ENCODE measurements at places on chromosomes 5 and 9.

DNA sequence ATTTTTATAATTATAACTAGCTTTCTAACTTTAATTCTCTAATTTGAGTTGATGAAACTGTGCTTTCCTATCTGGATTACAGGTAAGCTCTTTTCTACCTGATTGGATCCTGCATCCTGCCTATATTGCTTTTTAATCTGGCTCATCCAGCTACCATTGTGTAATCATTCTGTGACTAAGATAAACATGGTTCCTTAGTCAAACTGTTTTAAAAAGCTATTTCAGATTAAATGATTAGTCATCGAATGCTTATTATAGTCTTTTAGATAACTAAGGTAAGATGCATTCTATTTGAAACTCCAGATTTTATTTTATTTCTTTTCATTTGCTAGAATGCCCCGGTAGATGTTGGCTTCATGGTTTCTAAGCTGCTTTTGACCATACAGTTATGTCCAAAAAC lies 50.7 kb downstream of the ICE1 start:
- no peak for DNase-seq

GRCh38 chr5:168215646-168216045 lies 75.8 kb upstream of the WWC1 start:
- DNase-seq, result no peak

DNA sequence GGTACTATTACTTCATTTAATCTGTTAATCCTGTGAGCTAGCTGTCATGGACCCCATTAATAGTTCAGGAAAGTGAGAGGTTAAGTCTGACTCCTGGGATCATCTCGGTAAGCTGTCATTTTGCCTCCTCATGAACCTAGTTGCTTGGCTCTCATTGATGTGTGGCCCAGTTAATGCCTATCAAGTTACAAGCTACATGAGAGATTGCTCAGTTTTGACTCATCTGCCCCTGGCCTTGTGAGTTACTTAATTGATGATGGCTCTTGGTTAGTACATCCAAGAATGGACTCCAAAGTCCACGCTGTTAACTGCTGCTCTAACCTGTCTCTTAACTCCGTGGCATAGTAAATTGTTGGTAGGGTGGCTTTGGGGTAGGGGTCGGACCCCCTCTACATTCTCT lies 23.9 kb downstream of the LARP1 start:
- DNase-seq, result no peak

DNA sequence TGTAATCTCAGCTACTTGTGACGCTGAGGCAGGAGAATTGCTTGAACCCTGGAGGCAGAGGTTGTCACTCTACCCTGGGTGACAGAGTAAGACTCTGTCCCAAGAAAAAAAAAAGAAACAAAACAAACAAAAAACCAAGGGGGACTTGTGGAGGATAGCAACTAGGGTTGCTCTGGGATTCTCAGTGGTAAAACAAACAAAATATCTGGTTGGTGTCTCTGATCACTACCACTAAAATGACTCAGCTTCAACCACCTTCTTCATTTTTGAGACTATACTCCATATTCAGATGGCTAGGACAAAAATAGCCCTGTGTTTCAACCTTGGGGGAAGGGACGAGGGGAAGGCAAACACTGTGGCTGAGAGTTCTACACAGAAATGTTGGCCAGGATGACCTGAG lies 110.3 kb downstream of the ARRDC3 start:
- no peak for DNase-seq

DNA sequence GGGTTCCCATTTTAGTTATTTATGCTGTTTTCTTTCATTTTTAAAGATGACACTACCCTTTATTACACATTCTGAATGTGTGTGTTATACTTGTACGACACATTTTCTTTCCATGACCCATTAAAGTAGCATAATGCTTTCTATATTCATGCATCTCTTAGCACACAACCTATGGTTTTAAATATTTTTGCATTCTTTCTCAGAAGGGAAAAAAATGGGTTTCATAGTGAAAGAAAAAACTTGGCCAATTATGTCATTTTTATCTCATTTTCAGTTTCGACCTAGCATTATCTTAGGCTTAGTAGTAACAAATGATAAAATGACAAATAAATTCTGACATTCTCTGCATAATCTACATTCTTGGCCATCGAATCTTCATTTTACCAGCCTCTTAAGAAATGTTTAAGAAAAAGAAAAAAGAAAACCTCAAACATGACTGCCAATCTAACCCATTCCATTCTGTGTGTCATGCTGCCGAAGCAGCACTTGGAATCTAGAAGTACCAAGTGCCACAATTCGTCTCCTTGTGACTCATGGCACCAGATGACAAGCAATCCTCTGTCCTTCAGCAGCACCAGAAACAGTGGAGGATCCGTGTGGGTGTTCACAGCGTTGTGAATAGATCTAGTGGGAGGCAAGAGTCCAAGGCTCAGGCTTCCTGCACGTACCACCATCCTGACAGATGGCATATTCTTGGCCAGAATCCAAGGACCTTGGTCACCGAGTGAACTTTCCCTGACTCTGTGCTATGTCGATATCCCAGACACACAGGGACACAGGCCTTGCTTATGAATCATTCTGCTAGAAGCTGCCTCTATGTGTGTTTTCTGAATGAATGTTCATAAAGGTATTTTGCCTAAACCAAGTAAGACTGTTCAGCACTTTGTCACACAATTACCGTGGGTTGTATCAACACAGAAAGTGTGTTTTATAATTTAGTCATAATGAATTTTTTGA lies 502.7 kb downstream of the NR2F1-AS1 start:
- no peak for DNase-seq

DNA sequence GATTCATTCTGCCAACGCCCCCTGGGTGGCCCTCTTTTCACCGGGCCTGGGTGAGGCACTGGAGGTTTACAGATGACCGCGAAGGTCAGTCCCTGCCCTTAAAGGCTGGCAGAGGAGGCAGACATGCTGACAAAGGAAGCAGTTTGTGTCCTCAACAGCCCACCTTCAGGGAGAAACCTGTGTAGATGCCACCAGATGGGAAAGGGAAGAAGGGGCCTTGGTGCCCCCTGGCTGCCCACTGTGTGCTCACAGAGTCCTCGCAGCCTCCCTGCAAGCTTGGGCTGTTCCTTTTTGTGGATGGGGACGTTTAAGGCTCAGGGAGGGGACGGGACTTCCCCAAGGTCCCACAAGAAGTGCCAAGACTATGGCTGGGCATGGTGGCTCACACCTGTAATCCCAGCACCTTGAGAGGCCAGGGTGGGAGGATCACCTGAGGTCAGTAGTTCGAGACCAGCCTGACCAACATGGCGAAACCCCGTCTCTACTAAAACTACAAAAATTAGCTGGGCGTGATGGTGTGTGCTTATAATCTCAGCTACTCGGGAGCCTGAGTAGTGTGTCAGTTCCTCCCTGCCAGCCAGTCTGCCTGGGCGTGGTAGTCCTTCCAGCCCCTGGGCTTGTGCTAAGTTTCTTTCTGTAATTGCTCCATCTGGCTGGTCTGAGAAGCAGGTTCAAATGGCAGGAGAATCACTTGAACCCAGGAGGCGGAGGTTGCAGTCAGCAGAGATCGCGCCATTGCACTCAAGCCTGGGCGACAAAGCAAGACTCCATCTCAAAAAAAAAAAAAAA lies 36.2 kb downstream of the NEK6 start:
- no peak for DNase-seq

GRCh38 chr5:17396247-17396646 lies 101.8 kb upstream of the TAF11L2 start:
- DNase-seq, result no peak

GRCh38 chr5:142836048-142836447 lies 65.9 kb downstream of the ARHGAP26 start:
- DNase-seq, result no peak

DNA sequence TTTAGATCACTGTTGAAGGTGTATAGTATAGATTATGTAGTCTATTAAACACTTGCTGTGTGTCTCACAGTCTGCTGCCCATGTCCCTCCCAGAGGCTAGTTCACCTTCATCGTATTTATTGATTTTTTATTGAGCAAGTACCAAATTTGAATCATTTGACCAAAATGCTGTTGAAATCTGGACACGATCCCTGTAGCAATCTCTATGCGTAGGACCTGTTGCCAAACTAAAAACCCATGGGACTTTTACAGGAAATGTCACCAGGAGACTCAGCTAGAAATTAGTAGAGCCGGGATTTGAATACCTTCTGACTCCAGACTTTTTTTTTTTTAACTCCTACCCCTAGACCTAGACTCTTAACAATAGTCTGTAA lies 17.5 kb downstream of the SLC31A1 start:
- no peak for DNase-seq

DNA sequence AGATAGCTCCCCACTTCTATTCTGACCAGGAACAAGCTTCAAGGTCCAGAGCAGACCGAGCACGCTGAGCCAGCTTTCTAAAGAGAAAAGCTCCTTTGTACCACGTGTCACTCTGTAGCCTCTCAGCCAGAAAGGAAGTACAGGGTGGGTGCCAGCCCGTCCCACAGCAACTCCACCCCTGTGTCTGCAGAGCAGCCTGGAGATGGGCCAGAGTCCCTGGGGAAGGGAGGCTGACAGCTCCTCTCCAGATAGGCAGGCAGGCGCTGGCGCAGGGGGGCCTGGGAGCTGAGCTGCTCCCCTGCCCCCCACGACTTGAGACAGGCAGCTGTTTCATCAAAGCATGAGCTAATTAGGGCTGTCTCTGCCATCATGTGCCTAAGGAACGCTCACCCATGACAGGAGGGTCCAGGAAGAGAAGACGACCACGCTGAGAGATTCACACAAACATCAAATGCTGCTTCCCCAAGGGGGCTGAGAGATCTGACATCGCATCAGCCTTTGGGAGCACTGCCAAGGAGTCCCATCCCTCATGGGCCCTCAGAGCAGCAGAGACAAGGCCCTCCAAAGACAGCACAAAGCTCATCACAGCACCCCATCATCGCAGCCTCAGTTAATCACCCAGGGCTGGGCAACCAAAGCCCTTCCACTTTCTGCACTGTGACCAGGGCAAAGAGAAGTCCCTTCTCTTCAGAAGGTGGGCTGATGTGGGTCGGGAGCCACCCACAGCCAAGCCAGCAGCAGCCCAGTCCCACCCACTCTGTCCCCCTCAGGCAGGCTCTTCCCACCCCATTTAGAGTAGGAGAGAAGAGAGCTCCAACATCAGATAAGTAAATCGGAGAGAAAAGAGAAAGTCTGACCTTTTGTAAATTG lies 78.5 kb upstream of the LRRTM2 start:
- DNase-seq, result no peak

- no peak for DNase-seq
Observed at GRCh38 chr5:10214041-10214440, 35.6 kb downstream of the ATPSCKMT start.

DNA sequence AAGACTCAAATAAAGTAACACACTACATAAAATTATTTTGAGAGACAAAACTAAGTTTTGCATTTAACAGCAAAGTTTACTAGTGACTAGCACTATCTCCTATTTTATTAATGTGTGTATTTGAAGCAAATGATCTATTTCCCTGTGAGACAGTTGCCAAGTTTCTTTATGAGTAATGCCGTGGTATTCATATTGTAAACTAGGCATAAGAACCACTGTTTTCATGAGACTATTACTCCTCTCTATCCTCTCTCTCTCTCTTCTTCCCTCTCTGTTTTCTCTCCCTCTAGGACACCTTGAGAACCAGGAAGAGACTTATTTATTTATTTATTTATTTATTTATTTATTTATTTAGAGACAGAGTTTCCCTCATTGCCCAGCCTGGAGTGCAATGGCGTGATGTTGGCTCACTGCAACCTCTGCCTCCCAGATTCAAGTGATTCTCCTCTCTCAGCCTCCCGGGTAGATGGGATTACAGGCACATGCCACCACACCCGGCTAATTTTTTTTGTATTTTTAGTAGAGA lies 61.1 kb downstream of the MLANA start:
- DNase-seq, result no peak

- no peak for DNase-seq
Observed at GRCh38 chr5:76111477-76112174, 28.4 kb downstream of the SV2C start.

DNA sequence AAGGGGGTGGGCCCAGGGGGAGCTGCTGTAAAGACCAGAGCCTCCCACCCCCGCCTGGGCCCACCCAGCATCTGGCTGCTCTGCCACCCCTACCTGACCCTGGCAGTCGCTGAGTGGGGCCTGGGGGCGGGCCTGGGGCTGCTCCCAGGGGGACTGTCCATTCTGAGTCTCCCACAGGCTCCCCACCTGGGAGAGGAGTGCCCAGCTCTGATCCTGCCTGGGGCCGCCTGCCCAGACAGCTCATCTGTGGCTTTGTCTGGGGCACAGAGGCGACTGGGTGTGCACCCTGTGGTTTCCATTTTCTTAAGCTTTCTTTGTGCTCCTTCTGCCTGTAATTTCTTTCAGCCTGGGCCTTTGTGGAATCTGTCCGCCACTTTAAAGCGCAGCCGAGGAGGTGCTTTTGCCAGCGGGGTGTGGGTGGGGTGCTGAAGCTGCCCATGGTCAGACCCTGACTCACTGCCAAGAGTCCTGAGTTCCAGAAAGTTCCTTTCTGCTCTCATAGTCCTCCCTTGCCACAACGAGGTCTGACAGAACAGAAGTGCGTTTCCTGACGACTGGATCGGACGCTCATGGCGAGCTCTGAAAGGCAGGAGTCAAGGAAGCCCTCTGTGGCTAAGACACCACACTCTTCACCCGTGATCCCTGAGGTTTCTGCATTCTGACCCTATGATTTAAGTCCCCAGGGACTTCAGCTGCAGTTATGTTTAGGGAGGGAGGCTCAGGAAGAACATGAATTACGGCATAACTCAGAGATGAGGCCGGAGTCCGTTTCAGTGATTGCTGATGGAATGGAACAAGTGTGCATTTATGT lies 225.0 kb downstream of the FANCC start:
- DNase-seq, result no peak

DNA sequence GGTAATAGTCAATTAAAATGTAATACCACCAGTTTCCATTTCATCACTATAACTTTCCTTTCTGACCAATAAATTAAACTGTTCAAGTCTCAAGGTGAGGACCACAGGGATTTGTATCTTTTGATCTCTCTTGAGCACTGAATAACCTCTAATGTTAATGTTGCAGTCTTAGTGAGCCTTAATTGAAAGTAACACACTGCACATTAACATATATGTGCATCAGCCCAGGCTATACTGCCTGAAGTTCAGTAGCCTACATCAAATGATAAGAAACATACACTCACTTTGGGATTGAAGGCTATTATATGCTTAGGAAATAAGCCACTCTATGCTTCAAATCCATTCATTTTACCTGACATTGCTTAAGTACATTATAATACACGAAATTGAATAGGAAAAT lies 311.0 kb upstream of the DAP start:
- no peak for DNase-seq

- DNase-seq, result no peak
Observed at GRCh38 chr5:71882826-71883741, 164.0 kb downstream of the CARTPT start.

DNA sequence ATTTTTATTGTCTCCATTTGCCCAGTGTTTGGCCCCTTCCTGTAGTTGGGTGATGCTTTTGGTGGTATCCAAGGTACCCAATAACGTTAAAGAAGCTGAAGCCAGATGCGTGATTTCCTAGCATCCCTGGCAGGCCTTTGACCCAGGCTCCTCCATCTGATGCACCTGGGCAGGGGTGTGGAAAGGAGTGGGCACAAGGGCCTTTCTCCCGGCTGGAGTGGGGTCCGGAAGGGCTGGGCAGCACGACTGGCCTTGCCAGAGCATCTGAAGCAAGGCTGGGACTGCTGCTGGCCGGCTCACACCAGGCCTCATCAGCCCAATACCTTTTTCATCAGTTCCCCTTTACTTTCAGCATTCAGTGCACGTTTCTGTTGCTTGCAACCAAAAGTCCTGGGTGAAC lies 220.2 kb downstream of the FANCC start:
- DNase-seq, result no peak

Measured in activated CD4-positive, alpha-beta T cell treated with anti-CD3 and anti-CD28 coated beads, Interleukin-2, amount 50 U/mL, for 24 hours (primary cell).